ENCODE measurements at places on chromosomes 6 and 20.

GRCh38 chr20:45282700-45283550 is 23.7 kb upstream of the RBPJL start:
- no peak for DNase-seq

- no peak for DNase-seq
These were observed 69.2 kb upstream of the PIM1 start for GRCh38 chr6:37100745-37101144.

- DNase-seq, result no peak
These were observed 33.4 kb upstream of the IL17A start for GRCh38 chr6:52152711-52153160.

DNA sequence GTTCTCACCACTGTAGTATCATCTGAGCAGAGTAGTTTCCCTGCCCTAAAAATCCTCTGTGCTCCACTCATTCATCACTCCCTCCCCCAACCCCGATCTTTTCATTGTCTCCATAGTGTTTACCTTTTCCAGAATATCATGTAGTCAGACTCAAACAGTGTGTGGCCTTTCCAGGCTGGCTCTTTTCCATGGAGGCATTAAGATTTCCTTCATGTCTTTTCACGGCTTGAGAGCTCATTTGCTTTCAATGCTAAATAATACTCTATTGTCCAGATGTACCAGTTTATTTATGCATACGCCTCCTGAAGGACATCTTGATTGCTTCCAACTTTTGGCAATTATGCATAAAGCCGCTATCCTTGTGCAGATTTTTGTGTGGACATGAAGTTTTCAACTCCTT is 235.8 kb downstream of the PHACTR1 start:
- no peak for DNase-seq

DNA sequence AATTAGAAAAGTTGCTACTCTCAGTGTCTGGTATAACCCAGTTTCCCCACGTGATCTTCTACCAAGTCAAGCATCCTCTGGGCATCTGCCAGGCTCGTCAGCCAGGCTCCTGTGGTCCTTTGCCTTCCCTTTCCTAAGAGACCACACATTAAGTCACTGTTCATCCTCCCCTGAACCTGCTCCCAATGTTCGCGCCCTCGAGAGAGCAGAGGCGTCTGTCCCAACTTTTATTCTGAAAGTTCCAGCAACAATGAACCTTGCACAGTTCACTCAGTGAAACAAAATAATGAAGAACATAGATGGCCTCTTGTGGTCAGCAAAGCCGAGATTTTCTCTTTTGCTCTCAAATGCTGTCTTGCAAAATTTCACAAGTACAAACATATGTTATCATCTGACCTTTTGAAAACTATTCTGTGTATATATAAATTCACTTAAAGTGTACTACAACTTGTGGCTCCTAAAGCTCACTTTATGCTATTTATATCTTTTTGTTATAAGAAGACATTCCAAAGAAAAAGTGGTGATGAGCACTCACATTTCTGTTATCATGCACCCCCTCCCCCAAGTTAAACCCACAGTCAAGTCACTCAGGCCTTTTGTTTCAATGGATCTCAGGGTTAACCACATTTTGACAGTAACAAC is 39.2 kb upstream of the NHSL1 start:
- no peak for DNase-seq

- no peak for DNase-seq
These were observed 52.7 kb downstream of the DZANK1 start for GRCh38 chr20:18414140-18414539.

- DNase-seq, result no peak
These were observed 161.8 kb downstream of the LRFN2 start for GRCh38 chr6:40425192-40425919.

DNA sequence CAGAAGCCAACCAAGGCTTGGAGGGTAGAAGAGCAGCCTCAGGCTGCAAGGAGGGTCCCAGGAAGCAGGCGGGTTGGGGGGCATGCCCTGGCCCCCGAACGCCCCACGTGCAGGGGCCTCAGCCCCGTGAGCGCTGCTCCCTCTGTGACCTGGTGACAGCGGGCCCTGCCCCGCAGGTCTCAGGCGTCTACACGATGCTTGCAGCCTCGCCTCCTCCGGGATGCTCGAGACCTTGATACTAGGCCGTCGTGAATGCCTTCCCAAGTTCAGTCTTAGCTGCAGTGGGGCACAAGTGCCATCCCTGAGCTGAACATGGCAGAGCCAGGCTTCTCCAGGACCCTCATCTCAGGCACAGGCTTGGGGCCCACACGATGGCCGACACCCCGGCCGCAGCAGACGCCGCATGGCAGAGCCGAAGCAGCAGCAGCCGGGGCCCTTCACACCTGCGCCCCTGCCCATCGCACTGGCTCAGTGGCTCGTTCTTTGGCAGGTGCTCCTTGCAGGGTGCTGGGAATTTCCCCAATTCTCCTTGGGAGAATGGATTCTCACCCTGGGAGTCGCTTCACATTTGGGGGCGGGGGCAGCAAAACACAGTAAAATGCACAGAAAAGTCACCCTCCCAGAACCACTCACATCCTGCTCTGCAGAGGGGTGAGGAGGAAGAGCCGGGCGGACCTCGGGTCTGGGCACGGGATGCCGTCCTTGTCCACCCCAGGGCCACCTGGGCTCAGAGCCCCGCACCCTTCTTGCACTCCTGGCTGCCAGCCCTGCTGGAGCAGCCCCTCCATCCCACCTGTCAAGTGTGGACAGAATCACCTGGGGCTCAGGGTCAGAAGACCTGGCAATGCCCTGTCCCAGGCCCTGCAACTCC is 161.8 kb downstream of the DLL1 start:
- no peak for DNase-seq

GRCh38 chr20:46200582-46201570 is 82.8 kb downstream of the CD40 start:
- no peak for DNase-seq

GRCh38 chr6:17994019-17994418 is 6.6 kb upstream of the KIF13A start:
- DNase-seq, result no peak

DNA sequence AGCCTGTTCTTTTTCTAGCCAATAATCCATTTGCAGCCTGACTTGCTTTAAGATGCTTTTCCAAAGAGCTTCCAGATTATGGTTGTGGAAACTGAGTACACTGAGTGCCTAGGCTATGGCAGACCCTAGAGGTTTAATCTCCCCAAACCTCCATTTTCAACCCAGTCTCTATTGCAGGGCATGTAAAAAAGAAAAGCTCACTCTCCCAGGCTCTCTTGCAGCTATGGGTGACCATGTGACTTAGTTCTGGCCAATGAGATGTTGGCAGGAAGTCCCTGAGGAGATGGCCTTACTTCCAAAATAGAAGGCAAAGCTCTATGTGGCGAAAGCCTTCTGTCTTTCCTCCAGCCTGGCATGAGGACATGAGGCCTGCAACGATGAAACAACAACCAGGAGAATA is 3.8 kb downstream of the PDRG1 start:
- DNase-seq, result peak; percentile 16

- no peak for DNase-seq
These were observed 42.0 kb downstream of the PNLDC1 start for GRCh38 chr6:159842035-159842434.

GRCh38 chr6:117505311-117505710 is 22.8 kb downstream of the DCBLD1 start:
- DNase-seq, result no peak

DNA sequence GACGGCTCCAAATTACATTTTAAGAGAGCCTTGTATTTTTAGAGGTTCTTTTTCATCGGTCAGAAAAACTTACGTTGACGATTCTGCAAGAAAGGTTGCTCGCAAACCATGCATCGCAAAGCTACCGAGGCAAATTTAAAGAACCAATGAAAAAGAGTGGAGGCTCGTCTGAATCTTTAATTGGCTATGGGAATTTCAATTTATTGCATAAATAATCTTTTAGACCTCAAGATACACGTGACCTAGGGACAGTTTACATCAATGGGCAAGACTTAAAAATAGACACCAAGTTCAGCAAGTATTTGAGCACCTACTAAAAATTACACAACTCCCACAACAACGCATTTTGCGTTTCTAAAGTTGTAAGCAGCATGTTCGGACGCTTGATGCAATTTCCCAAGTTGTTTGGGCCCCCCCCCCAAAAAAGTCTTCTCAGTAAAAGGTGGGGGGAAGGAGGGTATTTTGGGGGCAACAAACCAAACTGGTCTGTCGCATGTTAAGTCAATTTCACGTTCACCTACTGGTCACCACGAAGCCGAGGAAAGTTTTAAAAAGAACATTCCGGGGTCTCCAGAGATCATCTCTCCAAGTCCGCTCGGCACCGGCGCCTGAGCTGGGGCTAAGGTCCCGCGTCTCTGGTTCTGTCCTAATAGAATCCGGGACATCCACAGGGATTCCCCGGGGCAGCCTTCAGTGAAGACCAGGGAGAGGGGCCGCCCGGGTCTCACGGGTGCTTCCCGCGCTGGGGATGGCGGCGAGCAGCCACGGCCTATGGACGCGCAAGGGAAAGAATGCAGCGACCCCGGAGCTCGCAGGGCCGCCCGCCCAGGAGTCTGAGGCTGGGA is 851 bp downstream of the SNX5 start:
- DNase-seq, result peak; percentile 69

DNA sequence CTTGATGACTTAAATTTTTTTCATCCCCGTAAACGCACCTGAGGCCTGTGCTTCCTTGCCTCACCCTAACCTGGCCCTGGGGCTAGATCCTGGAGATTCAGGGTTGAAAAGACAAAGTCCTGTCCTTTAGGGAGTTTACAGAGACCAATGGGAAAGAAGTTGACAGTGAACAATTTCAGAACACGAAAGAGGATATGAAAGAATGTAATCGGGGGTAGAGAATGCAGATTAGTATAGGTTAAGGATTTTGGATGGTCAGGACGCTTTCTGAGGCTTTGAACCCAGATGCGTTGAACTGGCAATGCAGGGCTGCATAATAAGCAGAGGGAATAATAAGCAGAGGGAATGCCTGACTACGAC is 1.7 kb upstream of the FBXO5 start:
- DNase-seq, result peak; percentile 26

DNA sequence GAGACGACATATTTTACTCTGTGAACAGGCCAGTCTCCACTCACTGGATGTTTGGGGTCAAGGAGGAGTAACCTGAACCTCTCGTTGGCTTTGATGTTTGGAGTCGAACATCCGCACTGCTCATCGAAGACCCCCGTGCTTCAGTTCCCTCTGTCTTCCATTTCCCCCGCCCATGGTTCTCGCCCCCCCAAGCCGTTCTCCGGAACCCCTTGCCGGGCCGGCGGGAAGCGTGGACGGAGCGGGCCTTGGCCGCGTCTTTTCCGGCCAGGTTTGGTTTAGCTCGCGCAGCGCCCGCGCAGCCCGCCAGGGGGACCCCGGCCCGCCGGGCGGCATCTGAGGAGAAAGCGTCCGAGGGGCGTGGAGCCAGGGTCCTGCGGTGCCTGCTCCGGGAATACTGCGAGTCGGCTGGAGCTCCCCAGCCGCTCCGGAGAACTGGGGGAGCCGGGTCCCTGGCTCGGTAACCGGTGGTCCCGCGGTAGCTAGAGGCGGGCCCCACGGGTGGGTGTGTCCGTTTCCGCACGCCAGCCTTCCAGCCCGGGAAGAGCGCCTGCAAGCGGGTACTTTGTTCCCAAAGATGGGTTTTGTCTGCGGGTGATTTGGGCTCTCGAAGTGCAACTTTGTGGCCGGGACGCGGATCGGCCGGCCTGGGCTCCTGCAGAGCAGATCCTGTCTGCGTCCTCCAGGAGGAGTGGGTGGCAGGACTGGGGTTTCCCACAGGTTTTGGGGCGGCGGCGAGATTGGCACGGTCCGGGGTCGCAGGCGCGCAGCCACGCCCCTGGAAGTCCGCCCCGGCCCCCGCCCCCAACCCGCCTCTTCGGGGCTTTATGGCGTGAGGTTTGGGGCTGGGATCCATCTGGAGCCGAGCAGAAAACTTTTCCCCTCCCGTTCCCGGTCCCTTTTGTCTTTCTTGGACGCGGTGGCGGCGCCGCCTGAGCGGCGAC is at the start of gene TMEM200A:
TMEM200A (plus strand) TSS at position 852 of the 941 bp plus-strand sequence. CDS start 74,406 bp downstream, outside the sequence.
- no peak for DNase-seq

DNA sequence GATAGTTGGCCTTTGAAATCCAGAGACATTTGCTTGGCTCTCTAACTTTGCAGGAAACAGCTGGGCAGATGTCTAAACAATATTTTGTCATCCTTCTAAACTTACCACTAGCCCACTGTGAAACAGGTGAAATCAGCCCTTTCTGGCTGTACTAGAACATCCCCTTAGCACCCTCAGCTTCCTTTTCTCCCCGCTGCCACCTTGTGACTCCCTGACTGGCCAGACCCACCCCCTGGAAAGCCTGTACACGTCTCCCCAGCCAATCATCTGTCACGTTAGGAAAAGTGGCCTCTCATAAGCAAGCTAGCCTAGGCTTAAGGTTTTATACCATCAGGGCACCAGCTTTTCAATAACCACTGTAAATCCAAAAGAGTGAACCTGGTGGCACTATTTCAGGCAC is 88.6 kb upstream of the E2F3 start:
- DNase-seq, result no peak

DNA sequence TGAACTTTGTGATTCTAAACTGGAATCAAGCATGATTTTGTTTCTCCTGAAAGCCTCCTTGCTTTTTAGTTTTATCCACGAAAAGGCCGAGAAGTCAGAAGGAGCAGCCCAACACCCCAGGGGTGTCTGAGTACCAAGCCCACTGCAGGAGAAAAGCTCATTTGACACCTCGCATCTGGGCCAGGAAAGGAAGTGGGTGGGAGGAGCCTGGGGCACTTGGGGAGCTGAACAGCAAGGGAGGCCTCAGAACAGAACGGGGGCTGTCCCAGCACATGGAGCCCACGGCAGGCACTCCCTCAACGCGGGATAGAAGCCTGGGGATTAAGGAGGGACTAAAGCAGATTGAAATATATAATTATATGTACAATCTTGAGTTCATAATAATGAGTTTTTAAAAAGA is 6.6 kb downstream of the KIF25 start:
- DNase-seq, result no peak

GRCh38 chr6:125985979-125986300 is 400 bp upstream of the TRMT11 start:
- DNase-seq, result no peak

GRCh38 chr6:144177726-144178125 is 27.4 kb downstream of the STX11 start:
- DNase-seq, result no peak

DNA sequence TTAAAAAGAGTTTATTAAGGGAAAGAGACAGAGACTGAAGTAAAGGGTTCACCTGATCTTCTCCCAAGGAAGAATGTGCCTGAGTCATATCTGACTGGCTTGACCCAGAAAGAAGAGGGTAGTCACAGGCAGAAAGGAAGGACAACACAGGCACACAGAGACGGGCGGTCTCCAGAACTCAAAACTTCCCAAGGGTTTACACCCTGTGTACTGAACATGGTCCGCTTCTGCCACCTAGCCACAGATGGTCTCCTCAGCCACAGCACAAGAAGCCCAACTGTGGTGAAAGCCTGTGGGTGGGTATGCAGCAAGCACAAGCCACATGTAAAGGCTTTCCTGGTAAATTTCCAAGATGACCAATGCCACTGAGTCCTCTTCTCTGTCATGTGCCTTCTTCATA is 17.2 kb downstream of the UNC5CL start:
- peak; percentile 20 for DNase-seq
